ENCODE measurements at places on chromosomes 7 and 10. TPM values are rescaled to one million over a fixed set of nuclear protein-coding genes. Genes with fewer than 3 reads are reported as not detected.

Gene FXYD4
- not detected for polyA plus RNA-seq

DNA sequence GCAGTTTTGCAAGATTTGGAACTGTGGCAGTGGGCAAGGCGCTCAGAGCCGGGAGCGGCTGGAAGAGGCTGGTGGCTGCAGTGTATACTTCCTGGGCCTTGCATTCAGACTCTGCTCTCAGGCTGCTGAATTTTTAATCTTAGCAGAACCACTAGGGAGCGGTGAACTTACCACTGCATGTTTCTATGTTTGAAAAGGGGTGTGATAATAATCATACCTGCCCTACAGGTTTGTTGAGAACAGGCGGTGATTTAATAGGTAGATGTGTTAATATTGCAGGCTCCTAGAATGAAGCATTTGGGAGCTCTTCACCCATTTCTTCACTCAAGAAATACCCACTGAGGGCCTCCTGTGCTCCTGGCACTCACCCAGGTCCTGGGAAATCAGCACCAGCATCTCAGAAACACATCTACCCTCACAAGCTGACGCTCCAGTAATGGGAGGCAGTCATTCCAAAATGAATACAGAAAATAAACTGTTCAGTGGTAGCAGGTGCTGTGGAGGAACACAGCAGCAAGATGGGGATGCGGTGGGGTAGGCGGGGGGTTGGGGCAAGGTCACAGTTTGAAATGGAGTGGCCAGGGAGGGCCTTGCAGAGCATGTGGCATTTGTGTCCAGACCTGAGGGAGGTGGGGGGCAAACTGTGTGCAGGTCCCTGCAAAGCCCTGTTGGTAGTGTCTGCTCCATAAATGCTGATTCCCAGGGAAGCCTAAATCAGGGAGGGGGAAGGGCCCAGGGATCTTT is 41.0 kb downstream of the VWA2 start:
- no peak for DNase-seq

Gene CLRN3
- polyA plus RNA-seq = not detected

- DNase-seq = no peak
Measured at GRCh38 chr7:28347475-28348318, 64.6 kb upstream of the CREB5 start.

Gene EZH2
- 0.68 TPM for polyA plus RNA-seq

Gene ANXA8L1
- 0.16 TPM for polyA plus RNA-seq

Data from right cardiac atrium (tissue), 5 donors.